ENCODE measurements at places on chromosomes 11 and 22.
A peak's percentile ranks its signal among the peaks of the same experiment; 100 is the strongest.

DNA sequence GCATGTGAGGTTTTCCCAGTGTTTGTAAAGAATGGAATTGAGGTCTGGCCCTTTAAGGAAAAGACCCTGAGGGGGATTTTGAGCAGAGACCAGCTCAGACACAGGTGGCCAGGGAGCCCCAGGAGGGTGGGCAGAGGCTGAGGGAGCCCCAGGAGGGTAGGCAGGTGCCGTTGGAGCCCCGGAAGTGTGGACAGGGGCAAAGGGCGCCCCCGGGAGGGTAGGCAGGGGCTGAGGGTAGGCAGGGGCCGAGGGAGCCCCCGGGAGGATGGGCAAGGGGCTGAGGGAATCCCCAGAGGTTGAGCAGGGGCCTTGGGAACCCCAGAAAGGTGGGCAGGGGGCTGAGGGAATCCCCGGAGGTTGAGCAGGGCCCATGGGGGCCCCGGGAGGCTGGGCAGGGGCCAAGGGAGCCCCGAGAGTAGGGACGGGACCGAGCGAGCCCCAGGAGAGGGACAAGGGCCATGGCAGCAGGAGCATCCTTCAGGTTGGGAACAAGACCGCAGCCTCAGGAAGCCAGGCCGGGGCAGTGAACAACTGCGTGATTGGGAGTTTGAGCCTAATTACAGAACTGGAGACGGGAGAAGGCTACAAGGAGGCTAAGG, 292.0 kb downstream of the BRD1 start:
- no peak for DNase-seq

DNA sequence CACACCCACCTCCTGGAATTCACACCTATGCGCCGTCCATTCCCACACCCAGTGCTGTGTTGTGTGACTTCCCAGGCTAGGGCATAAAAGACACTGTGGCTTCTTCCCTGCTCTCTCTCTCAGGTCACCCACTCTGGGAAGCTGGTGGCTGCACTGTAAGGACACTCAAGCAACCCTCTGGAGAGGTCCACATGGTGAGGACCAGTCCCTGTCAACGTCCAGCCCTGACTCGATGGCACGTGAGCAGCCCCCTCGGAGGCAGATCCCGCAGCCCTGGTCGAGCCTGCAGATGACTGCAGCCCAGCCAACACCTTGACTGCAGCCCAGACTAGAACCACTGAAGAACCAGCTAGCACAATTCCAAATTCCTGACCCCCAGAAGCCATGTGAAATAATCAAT, 16.2 kb downstream of the CBX7 start:
- DNase-seq, result no peak

- DNase-seq, result no peak
These were observed 28.5 kb downstream of the RPUSD4 start for GRCh38 chr11:126182787-126183445.

GRCh38 chr11:108817976-108818375, 153.1 kb downstream of the DDX10 start:
- no peak for DNase-seq

- DNase-seq, result peak; percentile 71
These were observed 7.6 kb upstream of the SLC39A13 start for GRCh38 chr11:47400768-47401279.

- no peak for DNase-seq
These were observed 1.6 kb downstream of the CBX7 start for GRCh38 chr22:39150848-39151215.

DNA sequence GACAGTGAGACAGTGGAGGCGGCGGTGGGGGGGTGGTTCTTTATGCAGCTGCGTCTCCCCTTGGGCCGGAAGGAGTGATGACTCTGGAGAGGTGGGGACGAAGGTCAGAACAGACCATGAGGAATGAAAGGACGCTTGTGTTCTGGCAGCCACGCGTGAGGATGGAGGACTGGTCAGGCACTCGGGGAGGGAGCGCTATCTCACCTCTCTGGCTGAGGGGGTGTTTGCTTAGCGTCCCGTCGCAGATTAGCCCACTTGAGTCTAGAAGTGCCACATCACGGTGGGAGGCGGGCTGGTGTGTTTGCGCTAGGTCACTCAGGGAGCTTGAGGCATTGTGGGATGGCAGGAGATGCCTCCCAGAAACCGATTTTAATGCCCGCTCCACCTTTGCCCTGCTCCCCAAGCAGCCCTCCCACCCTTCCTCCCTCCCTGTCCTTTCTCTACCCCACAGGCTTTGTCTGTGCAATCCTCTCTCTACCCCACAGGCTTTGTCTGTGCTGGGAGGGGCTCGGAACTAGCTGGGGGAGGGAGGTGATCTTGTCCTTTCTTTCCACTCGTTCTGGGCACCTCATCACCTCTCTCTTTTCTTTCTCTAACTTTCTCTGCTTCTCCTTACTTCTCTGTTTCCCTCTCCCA, 97.8 kb downstream of the PKNOX2 start:
- DNase-seq, result no peak

DNA sequence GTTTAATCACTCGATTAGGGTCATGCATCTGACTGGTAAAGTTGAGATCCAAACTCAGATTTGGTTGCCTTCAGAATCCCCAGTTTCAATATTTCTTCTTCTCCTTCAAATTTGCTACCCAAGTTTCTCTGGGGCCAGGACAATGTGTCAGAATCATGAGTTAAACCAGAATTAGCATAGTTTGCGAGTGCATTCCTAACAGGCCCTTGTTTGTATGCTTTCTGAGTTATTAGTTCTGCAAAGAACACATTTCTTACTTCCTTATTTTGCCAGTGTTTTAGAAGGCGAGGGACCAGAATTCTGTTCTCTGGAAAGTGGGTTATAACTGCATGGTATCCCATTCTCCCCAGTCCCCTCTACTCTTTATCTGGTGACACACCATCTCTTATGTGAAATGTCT, 112.0 kb downstream of the ARL14EP start:
- DNase-seq, result no peak

GRCh38 chr11:1852877-1853276, at the start of gene LSP1:
LSP1 (plus strand) TSS chr11:1853084; CDS start chr11:1853145, 61 bp downstream.
- peak; percentile 98 for DNase-seq

DNA sequence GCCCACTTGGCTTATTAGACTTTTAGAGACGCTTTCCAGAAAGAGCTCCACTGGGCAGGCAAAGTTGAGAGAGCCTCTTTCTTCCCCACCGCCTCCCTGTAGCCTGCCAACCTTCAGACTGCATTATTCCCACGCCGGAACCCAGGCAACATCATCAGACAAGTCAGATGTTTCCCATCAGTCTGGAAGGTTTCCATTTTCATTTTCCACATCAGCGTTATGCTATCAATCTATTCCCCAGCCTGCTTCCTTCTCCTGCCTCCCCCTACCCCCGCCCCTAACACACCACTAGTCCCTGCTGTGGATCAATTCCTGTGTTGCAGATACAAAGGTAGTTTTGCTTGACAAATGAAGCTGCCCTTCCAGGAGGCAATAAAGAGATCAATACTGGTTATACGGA, 184.8 kb downstream of the DSCAML1 start:
- no peak for DNase-seq

- no peak for DNase-seq
These were observed 2.9 kb upstream of the HORMAD2 start for GRCh38 chr22:30077279-30077880.

- DNase-seq, result no peak
These were observed 232.0 kb downstream of the BUD13 start for GRCh38 chr11:116540645-116541304.

DNA sequence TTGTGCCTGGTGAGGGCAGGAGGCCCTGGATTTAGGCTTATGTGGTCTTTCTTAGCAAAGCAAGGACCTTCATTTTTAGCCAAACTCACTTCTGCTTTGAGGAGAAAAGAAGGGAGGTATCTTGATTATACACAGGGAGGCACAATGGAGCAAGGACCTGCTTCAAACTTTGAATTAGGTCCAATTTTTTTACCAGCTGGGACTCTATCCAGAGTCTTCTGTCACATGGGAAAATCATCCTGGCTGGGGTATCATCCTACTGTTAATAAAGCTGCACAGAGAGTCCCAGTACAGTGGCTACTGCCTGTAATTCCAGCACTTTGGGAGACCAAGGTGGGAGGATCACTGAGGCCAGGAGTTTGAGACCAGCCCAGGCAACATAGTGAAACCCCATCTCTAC, 87.8 kb downstream of the CWC15 start:
- no peak for DNase-seq

- DNase-seq, result no peak
These were observed 17.5 kb upstream of the SMIM38 start for GRCh38 chr11:69138265-69138664.

DNA sequence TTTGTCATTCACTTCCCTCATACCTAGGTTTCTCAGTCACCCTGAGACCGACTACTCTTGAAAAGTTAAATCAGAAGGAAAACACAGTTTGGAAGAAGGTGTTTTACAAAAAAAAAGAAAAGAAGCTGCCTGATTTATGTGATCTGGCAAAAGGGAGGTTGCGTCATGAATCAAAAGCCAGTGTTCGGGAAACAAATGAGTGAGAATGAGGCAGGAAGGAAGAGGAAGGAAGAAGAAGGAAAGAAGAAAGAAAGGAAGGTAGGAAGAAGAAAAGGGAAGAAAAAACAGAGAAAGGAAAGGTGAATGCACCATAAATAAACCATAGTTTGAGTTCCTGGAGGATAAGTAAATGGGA, 314.6 kb downstream of the BLID start:
- DNase-seq, result no peak

GRCh38 chr11:57800444-57801182, 39.0 kb downstream of the CTNND1 start:
- peak; percentile 74 for DNase-seq

DNA sequence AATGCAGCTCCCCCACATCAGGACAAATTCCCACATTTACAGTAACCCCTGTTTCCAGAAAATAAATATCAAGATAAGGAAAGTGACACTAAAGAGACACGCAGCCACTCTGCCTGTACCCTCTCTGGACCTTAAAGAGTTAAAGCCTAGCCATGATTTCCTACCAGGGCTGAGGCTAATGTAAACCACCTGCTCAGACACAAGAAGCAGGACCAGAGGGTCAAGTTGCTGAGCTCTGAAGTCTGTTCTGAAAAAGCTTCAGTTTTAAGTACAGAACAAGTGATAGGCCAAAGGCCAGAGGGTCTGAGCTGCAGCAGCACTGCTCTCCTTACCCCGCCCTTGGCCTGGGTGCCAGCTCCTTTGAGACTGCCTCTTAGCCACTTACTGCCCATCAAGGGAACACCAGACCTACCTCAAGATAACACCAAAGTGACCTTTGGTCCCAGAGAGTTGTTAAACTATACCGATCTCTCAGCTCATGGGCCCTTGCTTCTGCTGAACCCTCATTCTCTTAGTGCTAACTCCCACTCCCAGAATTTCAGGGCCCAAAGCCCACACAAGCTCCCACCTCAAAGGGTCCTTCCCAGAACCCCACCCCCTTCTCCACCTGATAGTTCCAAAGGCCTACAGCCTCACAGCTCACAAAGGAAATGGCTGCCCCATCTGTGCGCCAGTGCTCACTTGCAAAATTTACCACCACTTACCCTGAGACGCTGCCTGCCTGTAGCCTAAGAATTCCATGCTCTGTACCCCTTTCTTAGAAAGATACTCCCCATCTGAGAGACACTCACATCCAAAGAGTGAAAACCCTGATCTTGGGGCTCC, 40.5 kb downstream of the IL18BP start:
- DNase-seq, result no peak

DNA sequence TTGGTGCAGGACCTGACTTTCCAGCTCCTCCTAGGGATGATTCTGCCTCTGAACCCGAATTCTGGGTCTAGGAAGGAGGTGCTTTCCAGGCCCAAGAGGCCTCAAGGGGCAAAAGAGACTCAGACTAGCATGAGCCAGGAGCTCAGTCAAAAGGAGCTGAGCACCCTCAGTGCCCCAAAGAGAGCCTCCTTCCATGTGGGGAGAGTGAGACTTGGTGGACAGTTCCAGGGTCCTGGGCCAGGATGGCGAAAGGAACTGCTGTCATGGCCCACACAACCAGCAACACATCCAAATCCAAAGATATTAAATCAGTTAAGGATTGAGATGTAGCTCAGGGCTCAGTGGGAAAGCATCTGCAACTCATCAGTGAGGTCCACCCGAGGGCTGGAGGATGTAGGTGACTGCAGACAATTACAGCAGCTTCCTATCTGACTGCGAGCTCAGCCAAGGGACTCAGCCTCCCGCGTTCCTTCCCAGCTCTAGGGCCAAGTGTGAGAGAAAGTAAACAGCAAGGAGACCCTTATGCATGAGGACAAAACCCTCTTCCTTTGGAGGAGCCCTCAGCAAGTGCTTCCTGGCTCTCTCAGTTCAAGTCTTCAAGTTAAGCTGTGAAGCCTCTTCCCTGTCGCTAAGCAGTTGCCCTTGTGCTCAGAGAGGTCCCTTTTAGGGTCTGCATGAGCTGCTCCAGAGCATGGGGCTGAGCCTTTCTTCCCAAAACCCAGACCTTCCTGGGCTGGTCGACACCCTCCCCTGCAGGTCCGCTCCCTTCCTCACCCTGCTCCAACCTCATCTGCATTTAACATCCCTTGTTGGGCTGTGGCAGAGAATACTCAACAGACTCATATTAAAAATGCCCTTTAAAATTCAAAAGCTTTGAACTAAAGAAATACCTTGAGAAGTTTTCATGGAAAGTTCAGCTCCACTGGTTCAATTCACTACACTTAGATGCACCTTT, 35.8 kb downstream of the C11orf58 start:
- DNase-seq, result no peak

DNA sequence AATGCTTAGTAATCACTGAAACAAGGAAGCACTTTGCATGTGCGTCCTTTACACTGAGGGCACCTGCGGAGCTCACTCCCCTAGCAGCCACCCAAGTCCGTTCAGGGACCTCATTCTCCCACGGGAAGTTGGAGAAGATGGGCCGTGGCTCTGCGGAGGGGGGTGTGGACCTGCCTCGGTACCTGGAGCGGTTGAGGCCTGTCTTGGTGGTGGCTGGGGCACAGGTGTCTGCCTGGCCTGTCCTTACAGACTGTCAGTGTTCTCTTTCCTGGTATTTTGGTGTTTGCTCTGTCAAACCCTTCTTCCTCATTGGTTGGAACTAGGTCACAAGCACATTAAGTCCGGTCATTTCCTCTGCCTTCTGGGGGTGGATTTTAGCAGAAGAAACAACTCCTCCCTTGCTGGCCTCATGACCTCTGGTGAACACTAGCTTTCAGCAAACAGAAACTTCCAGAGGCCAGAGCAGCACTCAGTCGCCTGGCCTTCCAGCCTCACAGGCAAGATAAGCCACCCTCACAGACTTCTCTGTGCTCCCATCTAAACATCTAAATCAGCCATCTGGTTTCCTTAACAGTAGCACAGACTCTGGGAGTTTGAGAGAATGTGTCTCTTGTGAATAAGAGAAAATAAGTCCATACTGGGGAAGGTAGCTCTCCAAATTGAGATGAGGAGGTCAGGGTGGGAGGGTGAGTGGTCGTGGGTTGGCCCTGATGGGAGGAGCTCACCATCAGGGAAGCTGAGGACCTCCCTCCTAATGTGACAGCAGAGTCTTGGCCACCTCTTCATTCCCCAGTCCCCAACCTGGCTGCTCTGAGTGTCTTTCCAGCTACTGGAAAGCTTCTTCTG, 8.6 kb downstream of the SNAP29 start:
- DNase-seq, result no peak

GRCh38 chr11:110679323-110679975, 32.8 kb downstream of the ARHGAP20 start:
- no peak for DNase-seq

- DNase-seq, result no peak
These were observed 23.5 kb upstream of the PAK1 start for GRCh38 chr11:77497368-77497767.

Data from GM12865 (cell line).